Stimulated activated CD4-positive, alpha-beta T cell treated with anti-CD3 and anti-CD28 coated beads, Interleukin-2, amount 100 ng/mL, for 4 hours (primary cell): ENCODE measurements at places on chromosomes 3 and 15.
A peak's percentile ranks its signal among the peaks of the same experiment; 100 is the strongest.

DNA sequence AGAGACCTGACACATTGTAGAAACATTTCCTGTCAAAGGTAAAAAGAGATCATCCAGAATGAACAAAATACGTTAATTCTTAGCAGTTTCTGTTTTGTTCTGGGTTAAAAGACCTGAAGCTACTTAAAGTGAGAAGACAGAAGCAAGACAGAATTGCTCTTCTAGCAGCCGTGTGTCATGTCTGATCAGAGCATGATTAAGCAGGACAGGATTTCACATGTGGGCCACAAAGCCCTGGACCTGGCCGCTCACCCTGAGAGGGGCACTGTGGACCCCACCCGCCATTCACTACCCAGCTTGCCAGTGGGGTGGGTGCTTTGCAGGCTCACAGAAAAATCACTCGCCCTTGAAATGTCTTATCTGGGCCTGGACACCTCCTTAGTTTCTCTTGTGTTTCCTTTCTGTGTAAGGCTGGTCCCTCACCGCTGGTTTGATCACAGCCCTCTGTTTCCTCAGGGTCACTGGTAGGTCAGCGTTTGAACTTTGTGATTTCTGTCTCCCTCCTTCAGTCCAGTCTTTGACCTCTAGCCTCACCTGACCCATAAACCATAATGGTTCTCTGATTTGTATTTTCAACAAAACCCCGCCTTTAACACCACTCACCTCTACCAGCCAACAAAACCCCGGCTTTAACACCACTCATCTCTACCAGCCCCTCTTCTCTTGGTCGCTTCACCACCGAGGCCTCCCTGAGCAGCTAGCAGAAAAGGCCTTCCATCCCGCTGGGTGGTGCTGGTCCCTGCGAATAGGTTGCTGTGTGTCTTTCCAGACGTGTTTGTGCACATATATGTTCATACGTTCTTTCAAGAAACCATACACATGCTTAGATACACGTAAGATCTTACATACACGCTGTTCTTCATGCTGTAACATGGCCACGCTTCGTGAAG, 185.0 kb downstream of the OR4M2 start:
- DNase-seq = no peak

- DNase-seq = no peak
Measured at GRCh38 chr3:39184081-39184967, 8.1 kb downstream of the XIRP1 start.

GRCh38 chr3:29775340-29775739, 494.5 kb downstream of the RBMS3 start:
- DNase-seq = no peak

DNA sequence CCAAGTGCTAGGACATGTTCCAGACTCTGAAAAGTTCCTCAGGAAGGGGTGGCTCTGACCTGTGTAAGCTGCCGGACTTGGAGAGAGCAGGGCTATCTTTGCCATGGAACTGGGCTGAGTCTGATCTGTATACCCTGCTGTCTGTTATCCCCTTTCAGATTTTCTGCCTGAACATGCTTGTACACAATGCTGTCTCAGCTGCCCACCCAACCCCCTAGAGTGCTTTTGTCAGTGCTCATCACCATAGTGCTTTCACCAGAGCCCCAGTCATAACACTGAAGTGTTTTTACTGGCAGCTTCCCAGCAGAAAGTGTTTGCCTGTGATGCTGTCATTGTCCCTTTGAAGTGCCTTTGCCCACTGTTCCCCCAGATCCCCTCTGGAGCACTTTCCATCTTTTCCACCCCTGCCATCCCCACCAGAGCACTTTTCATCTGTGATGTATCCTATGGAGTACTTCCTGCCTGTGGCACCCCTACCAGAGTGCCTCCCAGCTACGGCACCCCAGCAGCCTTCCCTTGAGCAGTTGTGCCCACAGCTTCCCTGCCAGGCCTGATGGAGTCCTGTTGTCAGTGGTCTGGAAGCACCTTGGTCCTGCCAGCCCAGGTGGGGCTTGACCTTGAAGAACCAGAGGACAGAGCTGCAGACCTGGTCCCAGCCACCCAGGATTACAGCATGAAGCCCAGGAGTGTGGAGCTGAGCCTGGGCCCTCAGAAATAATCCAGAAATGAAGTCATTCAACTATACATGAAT, 397.7 kb downstream of the DIPK2A start:
- no peak for DNase-seq

GRCh38 chr3:155131104-155131503, 51.0 kb downstream of the MME start:
- no peak for DNase-seq

- DNase-seq = no peak
Measured at GRCh38 chr3:100110162-100110561, 4.1 kb downstream of the FILIP1L start.

- DNase-seq = no peak
Measured at GRCh38 chr3:61796088-61796680, 234.8 kb downstream of the PTPRG start.

- no peak for DNase-seq
Measured at GRCh38 chr3:151329363-151329762, at the start of gene P2RY13. Gene P2RY13, minus strand, starts transcription at chr3:151329549. Its CDS starts 21 bp downstream, at chr3:151329528.

DNA sequence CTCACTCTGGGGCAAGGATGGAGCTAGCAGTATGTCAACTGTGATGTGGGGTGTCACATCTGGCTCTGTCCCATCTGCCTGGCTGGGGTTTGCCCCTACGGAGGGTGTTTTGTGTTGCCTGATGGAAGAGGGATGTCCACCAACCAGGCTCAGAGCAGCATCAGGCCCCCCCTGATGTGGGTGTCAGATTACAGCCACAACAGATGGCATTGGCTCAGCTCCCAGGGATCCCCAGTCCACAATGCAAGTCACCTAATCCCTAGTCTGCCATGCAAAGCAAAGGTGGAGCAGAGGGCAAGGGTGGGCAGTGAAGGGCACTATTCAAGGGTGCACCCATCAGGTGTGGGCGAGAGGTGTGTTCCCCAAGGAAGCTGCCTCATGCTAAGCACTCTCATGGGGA, 48.9 kb upstream of the AMOTL2 start:
- no peak for DNase-seq

DNA sequence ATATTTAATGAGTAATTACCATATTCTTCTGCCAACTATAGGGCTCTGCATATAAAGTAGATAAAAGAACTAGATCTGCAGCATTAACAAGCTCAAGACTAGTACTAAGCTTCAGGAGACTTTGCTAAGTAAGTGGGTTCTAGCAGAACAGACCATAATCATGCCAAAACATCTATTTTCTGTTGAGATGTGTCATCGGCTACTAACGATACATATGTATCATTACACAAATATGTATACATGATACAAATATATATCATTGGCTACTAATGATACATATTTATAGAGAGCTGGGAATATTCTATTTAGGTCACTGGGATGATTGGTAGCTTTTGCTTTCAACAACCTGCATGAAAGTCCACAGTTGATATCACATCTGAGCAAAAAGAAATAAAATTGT, 185.8 kb upstream of the DCBLD2 start:
- DNase-seq = no peak

GRCh38 chr3:179720196-179720595, 67.4 kb downstream of the USP13 start:
- DNase-seq = no peak

DNA sequence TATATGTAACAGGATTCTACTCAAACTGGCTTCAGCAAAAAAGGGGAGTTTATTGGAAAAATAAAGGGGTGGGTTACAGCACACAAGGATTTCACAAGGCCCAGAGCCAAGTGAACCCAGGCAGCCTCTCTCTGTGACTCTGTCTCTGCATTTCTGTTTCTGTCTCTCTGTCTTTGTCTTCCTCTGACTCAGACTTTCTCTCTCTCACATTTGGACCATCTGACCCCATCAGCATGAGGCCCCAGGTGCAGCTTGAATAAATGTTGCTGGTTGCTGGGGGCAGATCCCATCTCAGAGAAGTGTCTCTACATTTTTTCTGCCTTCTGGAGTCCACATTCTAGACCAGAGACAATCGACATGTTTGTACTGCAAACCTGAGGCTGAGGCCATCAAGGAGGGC, 45.0 kb downstream of the RPLP1 start:
- no peak for DNase-seq

DNA sequence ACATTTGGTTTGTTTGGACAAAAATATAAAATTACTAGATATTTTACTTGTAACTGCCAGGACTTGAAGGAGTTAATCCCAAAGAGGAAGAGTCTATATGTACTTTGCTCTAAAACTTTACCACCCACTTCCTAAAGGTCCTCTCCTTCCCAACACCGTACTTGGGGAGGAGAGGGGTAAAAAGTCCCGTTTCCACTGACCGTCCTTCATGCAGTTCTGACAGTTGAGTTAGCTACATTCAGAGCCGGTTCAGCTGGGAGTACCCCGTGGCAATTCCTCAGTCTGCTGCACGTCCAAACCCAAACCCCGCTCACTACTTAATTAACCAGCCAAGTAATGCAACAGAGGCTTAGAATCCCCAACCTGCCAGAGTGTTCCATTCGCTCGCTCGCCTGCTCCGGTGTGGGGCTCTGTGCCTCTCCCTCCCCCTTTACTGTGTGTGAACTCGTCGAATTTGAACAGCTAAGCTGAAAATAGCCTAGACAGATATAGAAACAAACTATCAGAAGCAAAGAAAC, 519.7 kb downstream of the FOXP1 start:
- DNase-seq = peak; percentile 42

- no peak for DNase-seq
Measured at GRCh38 chr3:188286087-188286513, 132.1 kb downstream of the LPP start.
